Cortex of kidney (tissue), 1 donor: ENCODE measurements at places on chromosomes 2 and 18.

DNA sequence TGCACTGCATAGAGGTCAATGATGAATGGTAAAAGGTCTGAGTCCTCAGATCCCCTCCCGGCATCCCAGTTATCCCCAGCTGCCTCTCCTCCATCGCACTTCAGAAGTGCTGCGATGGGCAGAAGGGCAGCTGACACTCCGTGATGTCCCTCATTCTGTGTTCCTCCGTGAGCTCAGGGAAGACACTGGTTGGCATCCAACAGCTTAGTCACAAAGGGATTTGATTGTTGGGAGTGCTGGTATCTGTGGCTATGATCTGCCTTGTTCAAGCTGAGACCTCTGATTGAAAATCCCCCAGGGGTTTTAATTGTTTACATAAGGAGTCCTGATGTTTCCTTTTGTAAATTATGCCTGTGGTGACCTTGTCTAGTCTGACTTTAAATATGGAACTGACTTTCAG is 19.0 kb upstream of the SAG start:
- DNase-seq: no peak

GRCh38 chr2:237452861-237453260 is 34.2 kb upstream of the MLPH start:
- no peak for DNase-seq

- DNase-seq: no peak
These were observed 692.9 kb upstream of the HS6ST1 start for GRCh38 chr2:129011466-129012061.

DNA sequence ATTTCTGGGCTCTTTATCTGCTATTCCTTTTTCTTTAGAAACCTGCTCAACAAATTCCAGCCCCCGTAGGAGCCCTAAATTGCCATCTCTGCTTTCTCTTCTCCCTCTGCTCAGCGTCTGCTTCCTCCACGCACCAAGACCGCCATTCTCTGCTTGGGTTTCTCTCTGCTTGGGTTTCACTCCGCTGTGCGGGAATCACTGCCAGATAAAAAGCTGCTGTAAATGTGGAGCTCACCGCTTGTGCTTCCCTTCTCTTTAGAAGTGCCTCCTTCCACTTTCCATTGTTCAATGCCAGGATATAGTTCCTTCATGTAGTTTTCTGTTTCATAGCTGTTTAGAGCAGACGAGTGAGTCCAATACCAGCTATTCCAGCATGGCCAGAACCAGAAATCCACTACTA is 45.9 kb downstream of the TMEM237 start:
- no peak for DNase-seq
